SK-MEL-5 (cell line): ENCODE measurements at places on chromosomes 4 and X. TPM values are rescaled to one million over a fixed set of nuclear protein-coding genes. Genes with fewer than 3 reads are reported as not detected.

Gene PFKFB1
- not detected in 2 replicates for total RNA-seq

Gene SCML1
- total RNA-seq: 5.6 and 6.0 TPM in 2 replicates

Gene ADGRL3
- 0.08 and 1.0 TPM in 2 replicates for total RNA-seq

Gene TNIP3
- total RNA-seq: not detected in 2 replicates

Gene MAGEB1
- total RNA-seq: not detected in 2 replicates

Gene ARHGEF9
- 7.5 and 8.6 TPM in 2 replicates for total RNA-seq

Gene WWC2
- total RNA-seq: 10.8 and 12.7 TPM in 2 replicates

Gene ZCCHC13
- total RNA-seq: not detected in 2 replicates

Gene FGB
- not detected in 2 replicates for total RNA-seq

Gene SCRG1
- 1.2 and 1.3 TPM in 2 replicates for total RNA-seq

Gene TMPRSS11F
- 0.13 and 0.18 TPM in 2 replicates for total RNA-seq
